Iris pigment epithelial cell (primary cell): ENCODE measurements at places on chromosomes 7 and 10.
A peak's percentile ranks its signal among the peaks of the same experiment; 100 is the strongest.

GRCh38 chr7:47501406-47501805, 80.5 kb downstream of the TNS3 start:
- peak; percentile 97 for DNase-seq

- DNase-seq: no peak
Observed at GRCh38 chr7:157693521-157694375, 356.9 kb downstream of the DNAJB6 start.

GRCh38 chr7:135509589-135509838, 388 bp downstream of the CNOT4 start:
- DNase-seq: no peak

DNA sequence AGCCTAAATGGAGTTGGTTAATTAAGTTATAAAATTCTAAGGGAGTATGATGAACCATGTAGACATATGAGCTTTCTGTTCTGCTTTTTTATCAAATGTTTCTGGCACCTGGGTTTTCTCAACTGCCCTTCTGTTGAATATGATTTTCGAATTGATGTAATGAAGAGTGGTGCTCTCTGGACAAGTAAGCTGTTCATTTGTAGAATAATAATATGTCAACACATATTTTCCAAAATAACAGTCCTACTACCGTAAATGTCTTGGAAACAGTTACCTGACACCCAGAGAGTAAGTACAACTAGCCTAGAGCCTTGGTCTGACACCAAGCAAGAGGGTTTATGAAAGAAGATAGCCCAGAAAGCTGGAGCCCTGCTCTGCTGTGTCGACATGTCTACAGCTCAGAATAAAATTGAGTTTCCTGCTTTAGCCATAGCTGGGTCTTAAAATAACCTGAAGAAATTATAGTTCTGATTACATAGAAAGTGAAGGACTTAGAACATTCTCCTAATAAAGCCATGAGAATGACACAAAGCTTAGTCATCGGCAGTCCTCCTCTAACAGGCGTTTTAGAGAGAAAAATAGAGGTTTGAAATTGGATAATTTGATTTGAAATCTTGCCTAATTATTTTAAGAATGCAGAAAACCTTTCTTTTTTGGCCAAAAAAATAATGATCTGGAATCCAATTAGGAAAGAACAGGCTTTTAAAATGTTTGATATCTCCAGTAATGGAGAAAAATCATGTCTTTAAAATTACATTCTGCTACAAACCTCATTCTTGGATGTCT, 25.1 kb downstream of the HDAC9 start:
- DNase-seq: peak; percentile 79

DNA sequence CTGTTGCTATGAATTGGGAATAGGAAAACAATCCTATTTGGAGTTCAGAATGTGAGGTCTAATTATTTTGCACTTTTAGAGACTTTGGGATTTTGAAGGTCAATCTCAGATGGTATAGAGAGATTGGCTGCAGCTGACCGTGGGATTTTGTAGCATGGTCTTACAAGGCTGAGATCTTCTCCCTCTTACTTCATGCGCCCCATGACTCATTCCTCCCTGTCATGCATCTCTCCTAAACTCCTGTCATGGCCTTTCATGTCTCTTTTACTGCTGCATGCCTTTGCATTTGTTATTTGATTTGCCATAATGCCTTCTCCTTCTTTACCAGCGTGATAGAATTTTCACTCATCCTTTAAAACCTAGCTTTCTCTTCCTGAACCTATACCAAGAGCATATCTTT, 133.1 kb downstream of the BBS9 start:
- peak; percentile 31 for DNase-seq

DNA sequence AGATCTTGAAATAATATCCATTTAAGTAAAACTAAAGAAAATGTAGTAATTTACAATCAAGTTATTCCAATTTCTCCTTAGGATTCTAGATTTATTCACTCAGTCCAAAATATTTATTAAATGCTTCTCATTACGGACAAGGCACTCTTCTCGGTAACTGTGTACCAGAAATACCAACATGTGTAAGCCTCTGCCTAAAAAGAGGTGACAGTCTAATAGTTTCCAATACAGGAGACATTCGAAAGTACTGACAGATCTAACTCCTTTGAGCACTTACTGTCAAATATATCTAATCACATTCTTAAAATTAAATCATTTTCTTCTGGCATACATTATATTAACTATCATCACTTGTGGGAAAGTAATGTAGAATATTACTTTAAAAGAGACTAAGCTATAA, 26.9 kb downstream of the TMEM168 start:
- DNase-seq: no peak

DNA sequence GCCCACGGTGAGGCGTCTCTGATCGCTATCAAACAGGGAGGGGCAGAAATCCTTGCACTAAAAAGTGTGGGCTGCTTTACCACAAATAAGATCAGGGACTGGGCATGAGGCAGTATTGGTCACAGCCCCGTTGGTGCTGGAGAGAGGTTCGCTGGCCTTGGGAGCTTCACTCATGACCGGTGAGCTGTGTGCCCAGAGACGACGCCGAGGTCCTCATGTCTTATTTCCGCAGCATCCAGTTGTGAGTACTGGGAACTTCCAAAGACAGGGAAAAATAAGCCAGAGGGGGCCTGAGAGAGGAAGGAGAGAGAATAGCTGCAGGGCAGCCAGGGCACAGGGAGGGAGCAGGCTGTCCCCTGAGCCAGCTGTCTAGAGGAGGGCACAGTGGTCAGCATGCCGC, 154.2 kb upstream of the PRKCQ start:
- DNase-seq: no peak

DNA sequence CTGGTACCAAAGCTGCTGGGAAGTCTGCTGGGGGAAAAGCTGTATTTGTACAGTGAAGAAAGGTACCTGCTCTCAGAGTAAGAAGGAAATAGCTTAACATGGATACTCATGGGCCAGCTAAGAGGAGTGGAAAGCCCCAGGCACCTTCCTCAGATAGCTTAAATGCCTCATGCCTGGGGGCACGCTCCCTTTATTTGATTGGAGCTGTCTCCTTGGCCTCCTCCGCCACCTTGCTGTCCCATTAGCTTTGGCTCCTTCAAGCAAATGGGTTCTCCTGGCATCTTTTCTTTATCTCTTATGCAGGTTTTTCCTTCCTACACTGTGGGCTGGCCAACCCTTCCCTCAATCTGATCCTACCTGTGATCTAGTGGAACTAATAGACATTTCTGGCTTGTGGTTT, 318.5 kb downstream of the SH2D4B start:
- DNase-seq: no peak

DNA sequence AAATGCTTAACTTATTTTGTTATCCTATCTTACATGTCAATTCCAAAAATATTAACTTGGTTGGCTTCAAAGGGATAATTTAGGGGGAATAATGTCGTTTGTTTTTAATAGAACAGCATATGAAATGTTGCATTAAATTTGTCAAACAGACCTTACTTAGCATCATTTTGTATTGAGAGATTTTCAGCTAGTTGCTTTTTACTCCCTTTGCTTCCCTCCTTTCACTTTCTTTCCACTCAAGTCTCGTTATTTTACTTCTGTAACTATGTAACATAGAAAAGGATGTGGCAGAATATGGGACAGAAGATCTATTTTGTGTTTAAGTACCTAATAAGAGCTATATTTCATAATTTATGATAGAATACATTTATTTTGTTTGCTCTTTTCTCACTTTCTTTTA, 2.6 kb downstream of the PHYHIPL start:
- DNase-seq: no peak

- DNase-seq: peak; percentile 99
Observed at GRCh38 chr7:91264046-91264923, at the start of gene FZD1. TSS of gene FZD1 (plus strand) at chr7:91264433. CDS start at chr7:91264881, 448 bp downstream.

DNA sequence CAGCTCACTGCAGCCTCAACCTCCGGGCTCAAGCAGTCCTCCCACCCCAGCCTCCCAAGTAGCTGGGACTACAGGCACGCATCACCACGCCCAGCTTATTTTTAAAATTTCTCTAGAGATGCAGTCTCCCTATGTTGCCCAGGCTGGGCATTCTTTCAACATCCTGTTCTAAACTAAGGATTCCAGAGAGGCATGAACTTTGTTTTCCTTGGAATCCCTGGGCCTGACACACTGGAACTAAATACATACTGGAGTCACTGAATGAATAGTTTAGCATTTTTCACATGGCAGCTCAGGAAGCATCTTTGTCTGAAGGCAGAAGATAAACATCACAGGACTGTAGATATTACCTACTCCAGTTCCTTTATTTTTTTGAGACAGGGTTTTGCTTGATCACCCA, 108.7 kb downstream of the ITIH5 start:
- no peak for DNase-seq

DNA sequence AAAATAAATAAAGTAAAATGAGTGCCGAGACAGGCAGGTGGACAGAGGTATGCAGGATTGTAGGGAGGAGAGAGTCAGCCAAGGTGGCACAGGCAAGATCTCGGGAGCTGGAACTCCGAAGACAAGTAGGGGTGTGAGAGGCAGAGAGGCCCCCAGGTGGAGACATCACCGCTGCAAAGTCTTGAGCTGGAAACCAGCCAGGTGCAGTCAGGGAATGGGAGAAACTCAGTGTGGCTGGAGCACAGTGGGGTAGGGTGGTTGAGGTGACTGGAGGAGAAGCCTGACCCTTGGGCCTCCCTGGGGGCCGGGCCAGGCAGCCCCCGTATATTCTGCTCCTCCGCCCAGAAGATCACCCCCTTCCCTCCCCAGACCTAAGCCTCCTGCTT, 4.2 kb downstream of the EPHB4 start:
- DNase-seq: no peak

DNA sequence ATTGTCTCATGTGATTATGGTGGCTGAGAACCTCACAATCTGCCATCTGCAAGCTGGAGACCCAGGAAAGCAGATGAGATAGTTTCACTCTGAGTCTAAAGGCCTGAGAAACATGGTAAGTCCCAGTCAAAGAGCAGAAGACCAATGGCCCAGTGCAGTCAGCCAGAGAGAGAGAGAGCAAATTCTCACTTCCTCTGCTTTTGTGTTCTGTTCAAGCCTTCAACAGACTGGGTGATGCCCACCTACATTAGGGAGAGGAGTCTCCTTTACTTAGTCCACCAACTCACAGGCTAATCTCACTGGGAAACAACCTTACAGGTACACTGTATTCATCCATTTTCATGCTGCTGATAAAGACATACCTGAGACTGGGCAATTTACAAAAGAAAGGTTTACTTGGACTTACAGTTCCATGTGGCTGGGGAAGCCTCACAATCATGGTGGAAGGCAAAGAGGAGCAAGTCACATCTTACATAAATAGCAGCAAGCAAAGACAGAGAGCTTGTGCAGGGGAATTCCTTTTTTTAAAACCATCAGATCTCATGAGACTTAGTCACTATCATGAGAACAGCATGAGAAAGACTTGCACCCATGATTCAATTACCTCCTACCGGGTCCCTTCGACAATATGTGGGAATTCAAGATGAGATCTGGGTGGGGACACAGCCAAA, 4.7 kb upstream of the FRMPD2 start:
- DNase-seq: no peak

- DNase-seq: no peak
Observed at GRCh38 chr10:63384001-63384400, 81.8 kb downstream of the JMJD1C start.

DNA sequence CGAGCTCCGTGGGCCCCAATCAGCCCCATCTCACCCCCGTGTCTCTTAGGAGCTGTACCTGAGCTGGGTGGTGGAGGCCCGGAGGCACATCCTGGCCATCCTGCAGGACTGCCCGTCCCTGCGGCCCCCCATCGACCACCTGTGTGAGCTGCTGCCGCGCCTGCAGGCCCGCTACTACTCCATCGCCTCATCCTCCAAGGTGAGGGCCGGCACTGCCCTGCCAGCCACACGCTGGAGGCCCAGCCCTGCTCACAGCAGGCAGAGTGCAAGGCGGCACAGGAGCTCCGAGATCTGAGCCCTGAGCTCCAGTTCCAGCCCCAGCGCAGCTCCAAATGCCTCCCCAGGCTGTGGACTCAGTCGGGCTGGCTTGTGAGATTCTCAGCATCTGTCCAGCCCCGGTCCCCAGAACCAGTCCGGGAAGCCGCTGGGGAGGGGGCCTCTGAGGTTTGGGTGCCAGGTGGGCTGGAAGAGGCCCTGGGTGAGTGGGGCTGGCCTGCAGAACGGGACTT, 9.3 kb downstream of the TMEM120A start:
- no peak for DNase-seq

DNA sequence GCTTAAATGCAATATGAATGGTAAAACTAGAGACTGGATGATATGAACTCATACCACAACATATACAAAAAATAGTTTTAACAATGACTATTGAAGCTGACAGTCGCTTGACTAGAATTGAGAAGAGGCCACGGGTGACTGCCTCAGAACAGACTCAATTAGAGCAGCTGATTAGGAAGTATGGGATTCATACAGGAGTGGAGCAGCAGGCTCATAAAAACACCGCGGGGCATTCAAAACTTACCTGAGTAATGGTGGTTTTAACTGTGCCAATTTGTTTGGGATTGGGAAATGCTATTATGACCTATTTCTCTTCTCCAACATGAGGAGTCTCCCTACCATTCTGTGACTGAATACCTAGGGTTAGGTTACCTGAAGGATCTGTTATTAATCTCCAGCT, 2.1 kb downstream of the CADPS2 start:
- no peak for DNase-seq

DNA sequence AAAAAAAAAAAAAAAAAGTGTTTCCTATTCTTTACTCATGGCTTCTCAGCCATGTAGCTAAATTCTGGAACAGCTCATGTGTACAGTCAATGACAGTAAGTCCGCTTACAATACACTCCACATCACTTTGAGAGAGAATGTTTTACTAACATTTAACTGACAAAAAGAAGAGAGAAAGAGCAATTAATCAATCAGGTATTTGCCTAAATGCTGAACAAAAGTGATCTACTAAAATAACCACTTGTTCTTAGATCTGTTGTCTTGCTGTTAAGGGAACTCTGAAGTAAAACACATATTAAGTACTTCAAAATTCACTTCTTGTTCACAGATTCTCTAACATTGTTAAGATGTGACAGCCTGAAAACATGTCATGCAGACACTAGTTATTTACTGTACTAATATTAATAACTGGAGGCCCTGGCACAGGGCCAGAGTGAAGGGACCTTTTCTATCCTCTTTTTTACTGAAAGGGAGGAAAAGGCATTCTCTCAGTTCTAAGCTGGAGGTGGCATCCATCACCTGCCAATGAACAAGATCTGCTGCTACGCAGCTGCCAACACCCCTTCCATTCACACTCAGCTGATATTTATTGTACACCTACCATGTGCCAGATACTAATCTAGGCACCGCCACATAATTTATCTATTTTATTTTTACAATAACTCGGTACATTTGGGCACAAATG, 72.6 kb downstream of the AHR start:
- peak; percentile 21 for DNase-seq
